ENCODE measurements at places on chromosomes 5 and 9.
A peak's percentile ranks its signal among the peaks of the same experiment; 100 is the strongest.

DNA sequence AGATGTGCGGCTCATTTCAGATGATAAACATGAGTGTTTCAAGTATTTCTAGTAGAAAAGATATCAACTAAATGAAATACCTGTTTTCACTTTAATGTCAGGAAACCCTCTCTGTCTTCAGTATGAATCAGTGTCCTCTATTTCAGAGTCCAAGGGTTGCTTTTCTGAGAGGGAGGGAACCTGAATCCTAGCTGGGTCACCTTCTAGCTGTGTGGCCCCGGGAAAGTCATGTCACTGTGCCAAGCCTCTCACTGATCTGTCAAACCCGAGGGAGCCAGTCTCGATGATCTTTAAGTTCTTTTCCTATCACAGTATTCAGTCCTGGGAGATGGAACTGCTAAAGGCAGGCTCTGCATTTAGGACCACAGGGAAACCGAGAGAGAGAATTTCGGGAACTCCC is 258.9 kb downstream of the NTRK2 start:
- DNase-seq: no peak

DNA sequence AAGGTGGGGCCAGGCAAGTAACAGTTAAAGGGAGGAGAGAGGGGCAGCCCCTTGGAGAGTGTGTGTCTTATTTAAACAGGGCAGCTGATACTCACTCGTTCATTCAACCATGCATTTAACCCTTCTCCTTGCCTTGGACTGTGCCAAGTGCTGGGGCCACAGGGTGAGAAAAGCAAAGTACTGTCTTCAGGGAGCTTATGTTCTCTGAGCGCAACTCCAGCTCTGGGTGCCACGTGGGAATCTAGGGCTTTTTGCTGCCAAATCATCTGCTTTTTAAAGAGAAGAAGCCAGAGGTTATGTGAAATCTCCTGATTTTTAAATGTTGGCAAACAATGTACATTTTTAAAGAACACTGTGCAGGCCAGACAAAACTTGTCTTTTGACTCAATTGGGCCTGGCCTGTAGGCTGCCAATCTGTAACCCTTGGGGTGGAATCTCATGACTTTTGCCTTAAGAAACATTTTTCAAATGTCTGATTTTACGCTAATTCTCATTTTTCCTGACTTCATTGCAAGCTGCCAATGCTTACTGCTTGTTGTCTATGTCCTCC is 157.8 kb downstream of the NTRK2 start:
- DNase-seq: no peak

GRCh38 chr9:127519301-127520166 is 68.2 kb downstream of the LRSAM1 start:
- peak; percentile 92 for DNase-seq

- DNase-seq: no peak
These were observed 22.5 kb upstream of the COMMD10 start for GRCh38 chr5:116062352-116062751.

DNA sequence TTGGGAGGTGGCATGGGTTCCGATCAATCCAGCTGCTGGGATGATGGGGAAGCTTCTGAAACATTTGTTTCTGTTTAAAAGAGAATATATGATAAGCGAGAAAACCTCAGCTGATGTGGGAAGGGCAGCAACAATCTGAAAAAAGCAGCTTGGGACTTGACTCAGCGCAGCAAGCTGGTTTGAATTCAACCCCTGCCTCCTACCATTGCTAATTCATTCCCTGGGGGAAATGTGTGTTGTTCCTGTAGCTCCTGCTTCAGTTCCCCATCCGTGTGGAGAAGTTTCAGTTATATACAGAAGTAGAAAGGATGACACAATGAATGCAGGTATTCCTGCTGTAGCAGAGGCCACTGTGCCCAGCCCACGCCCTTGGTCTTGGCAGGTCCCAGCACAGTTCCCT is 145.1 kb downstream of the NXNL2 start:
- DNase-seq: no peak

DNA sequence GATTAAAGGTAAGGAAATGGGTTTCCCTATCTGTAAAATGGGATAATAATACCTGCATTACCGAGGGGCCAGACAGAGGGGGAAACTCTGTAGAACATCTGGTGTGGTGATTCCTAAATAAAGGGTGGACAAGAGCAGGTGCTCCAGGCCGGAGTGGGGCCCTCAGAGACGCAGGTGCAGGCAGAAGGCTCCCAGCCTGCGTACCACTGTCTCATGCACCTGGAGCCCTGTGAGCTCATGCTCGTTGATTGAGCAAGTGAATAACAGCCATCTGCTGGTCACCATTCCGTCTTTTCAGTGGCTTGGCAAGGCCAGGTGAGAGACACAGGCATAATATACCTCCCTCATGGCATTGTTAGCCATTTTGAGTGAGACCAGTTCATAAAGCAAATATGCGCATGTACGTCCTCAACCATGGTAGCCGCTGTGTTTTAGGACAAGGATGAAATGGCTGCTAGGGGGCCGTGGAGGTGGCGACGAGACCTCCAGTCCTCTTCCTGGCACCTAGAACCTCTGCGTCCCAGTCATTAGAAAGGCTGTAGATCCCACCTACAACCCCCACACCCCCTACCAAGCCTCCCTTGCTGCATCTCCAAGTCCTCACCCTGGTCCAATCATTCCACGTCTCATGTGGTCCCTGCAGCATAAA is 198.0 kb upstream of the MVB12B start:
- DNase-seq: no peak

GRCh38 chr9:3271581-3271980 is 254.2 kb downstream of the RFX3 start:
- DNase-seq: no peak

- DNase-seq: no peak
These were observed 29.3 kb downstream of the CYFIP2 start for GRCh38 chr5:157295247-157295646.

DNA sequence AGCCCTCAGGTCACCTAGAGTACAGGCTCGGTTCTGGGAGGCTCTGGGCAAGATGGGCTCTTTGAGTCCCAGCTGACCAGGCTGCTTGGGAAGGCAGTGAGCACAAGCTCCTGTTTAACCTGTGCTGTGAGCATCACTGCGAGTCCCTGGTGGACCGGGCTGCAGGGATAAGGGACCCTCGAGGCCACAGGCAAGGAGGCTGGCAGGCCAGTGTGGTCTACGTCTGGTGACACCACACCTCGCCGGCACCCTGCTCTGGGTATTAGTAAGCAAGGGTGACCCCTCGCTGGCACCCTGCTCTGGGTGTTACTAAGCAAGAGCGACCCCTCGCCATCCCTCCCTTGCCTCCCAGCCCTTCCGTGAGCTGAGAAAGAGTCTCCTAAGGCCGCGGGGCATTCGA is 125.9 kb upstream of the FOXD4L5 start:
- DNase-seq: no peak

DNA sequence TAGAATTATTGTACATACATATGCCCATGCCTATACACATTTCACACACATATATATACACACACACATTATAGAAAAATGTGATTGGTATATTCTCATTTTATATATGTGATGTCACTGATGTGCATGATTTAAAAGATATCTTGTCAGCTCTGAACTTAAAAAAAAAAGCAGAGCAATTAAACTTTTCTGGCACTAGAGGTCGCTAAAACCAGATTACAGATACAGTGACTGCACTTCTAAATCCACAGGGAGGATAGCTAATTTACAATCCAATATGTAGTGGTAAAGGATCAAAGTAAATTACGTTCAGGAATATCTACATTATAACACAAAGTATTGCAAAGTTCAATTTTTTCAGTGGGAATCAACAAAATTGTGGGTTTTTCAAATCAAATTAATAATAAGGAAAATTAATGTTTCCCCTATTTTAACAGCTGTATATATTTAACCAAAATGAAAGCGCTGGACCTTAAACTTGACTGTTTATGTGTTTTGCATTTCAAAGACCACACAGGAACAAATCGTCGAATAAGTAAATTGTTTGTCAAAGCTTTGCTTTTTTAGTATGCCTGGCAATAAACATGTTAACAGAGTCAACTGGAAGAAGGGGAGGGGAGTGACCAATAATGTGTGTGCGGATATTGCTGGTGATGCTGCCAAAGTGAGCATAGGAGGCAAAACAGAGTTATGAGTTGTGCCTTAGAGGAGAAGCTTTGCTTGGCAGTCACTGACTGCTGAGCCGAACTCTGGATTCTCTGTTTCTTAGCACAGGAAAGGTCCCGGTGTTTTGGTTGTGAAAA is 1201.4 kb upstream of the C9orf72 start:
- peak; percentile 56 for DNase-seq

GRCh38 chr9:121349009-121349408 is 21.0 kb downstream of the STOM start:
- no peak for DNase-seq

GRCh38 chr9:99004717-99005460 is 61.2 kb downstream of the COL15A1 start:
- DNase-seq: no peak

- DNase-seq: no peak
These were observed 93.8 kb downstream of the CSNK1G3 start for GRCh38 chr5:123605822-123606221.

DNA sequence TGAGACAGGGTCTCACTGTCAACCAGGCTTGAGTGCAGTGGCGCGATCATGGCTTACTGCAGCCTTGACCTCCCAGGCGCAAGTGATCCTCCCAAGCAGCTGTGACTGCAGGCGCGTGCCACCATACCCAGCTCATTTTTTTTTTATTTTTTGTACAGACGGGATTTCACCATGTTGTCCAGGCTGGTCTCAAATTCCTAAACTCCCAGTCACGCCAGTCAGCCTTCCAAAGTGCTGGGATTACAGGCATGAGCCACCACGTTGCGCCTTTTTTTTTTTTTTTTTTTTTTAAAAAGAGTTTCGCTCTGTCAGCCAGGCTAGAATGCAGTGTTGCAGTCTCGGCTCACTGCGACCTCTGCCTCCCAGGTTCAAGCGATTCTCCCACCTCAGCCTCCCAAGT is 27.1 kb upstream of the SRP19 start:
- DNase-seq: no peak

DNA sequence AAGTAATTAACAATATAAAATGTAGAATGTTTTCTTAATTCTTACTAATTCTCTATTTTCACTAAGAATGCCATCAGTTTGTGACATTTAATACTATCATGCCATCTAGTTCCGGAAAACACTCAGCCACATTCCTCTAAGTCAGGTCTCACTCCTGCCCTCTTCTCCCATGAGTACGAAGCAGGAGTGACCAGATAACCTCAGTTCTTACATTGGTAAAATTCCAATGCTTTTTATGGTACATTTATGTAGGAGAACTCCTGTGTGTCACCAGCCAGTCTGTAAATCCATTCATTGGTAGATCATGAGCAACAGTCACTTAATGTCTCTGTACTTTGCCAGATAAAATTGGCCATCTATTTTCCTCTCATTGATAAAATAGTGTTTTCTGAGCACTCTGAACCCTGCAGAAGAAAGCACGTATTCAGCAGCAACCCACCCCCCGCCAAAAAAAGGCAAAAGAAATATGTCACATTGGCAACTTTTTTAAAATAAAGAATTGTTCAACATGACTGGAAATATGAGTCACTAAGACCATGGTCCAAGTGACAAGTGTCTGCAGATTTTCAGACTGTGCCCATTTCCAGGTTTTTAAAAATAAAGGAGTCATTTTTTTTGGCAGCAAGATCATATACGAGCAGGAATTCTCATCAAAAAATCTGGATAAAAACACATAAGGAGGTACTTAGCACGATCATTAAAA is 11.8 kb downstream of the GLIS3 start:
- DNase-seq: no peak

GRCh38 chr9:14250794-14251153 is 63.2 kb downstream of the NFIB start:
- DNase-seq: no peak

- DNase-seq: no peak
These were observed 4.1 kb downstream of the PAX5 start for GRCh38 chr9:37029776-37030610.

DNA sequence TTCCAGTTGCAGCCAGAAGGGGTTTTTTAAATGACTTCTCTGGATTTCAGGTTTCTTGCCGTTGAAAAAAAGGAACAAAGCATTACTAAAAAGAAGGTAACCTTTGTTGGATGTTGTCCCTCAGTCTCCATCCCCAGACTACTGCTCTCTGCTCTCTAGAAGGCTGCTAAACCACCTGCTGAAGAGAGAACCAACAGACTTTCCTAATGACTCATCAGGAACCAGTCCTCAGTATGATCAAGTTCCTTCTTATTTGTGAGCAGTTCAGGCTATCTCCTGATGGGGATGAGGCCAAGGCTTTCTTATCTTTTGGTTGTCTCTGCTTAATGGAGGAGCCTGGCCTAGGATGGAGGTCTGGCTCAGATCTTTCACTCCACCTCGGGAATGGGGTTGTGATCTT is 4.1 kb downstream of the KIF4B start:
- no peak for DNase-seq

GRCh38 chr9:91908746-91909145 is 41.3 kb downstream of the ROR2 start:
- no peak for DNase-seq

DNA sequence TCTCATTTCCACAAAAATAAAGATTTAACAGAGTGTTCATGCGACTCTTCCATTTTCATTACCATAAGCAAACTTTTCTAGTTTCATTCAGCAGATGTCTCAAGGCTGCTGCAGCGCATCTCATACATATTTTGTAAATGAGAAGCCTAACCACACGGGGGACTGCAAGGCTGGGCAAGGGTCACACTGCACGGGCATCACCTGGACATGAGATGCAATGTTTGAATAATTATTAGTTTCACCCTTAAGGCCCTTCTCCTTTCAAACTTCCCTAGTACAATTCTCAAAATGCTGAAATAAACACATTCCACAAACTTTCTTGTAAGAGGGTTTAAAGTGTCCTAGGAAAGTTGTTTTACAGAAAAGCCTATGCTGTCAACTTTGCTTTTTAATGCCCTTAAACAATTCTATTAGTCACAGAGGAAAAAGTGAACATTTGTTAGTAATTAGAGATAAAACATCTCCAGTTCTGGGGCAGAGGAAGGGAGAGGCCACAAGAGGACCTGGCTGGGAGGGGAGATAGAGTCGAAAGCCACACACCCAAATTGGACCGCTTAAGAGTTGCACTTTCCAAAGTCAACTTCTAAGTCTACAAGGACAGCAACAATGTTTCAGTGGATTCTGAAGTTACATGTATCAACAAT is 1.3 kb downstream of the DENND1A start:
- DNase-seq: peak; percentile 6

- DNase-seq: no peak
These were observed 449.6 kb downstream of the SLCO4C1 start for GRCh38 chr5:101846496-101846895.

- no peak for DNase-seq
These were observed 3.7 kb upstream of the CLTB start for GRCh38 chr5:176420086-176420485.

DNA sequence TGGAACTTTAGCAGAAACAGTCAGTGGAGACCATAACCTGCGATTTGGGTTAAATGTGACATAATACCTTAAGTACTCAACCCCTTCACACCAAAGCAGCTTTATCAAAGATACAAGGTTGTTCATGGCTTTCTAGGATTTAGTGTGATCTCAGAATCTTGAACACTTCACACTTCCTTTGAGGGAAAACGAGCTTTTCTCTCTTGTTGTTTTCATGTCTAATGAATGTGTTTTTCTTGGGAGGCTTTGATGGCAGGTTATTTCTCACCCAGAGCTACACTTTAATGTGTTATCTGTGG is 437.0 kb downstream of the TMEM232 start:
- DNase-seq: no peak

GRCh38 chr5:126972062-126972895 is 58.1 kb downstream of the MARCHF3 start:
- DNase-seq: peak; percentile 86

- DNase-seq: no peak
These were observed 136.2 kb upstream of the LPCAT1 start for GRCh38 chr5:1660001-1660400.
